ENCODE measurements at places on chromosomes 11 and 22.

DNA sequence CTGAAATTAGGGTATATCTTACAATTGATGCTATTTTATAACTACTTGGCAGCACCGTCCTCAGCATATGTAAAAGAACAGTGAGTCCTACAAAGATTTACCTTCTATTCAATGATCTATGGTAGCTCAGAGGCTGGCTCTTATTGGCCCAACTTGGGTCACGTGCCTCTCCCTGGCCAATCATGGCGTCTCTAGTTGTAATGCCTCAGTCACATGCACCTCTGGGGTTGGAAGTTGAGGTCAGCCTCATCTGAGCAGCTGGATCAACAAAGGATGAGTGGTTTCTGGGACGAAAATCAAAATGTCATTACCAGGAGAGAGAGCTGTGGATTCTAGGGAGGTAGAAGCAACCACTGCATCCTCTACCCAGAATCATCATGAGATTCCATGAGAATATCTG lies 22.9 kb upstream of the ASPHD2 start:
- no peaks in the 10 kb centered on the region for H3K36me3 ChIP-seq
- DNase-seq: no peak
- no peak overlapping the region for H3K27ac ChIP-seq
- no peaks in the 10 kb centered on the region for H3K4me1 ChIP-seq
- H3K27me3 ChIP-seq: no peaks in the 10 kb centered on the region
- no peak overlapping the region for H3K4me3 ChIP-seq

GRCh38 chr22:26452236-26453016 lies 23.4 kb downstream of the ASPHD2 start:
- no peaks in the 10 kb centered on the region for H3K36me3 ChIP-seq
- H3K27ac ChIP-seq: no peak overlapping the region
- no peak for DNase-seq
- no peaks in the 10 kb centered on the region for H3K4me1 ChIP-seq
- no peak overlapping the region for H3K4me3 ChIP-seq

- DNase-seq: no peak
- H3K27me3 ChIP-seq: no peaks in the 10 kb centered on the region
- no peaks in the 10 kb centered on the region for H3K4me1 ChIP-seq
- H3K36me3 ChIP-seq: peaks cover 4% of the 10 kb centered on the region
Measured at GRCh38 chr11:43924112-43924855, 18.2 kb upstream of the C11orf96 start.

- H3K4me3 ChIP-seq: no peak overlapping the region
- no peak for DNase-seq
- H3K27me3 ChIP-seq: no peaks in the 10 kb centered on the region
Measured at GRCh38 chr11:86486261-86487030, 111.8 kb downstream of the CCDC81 start.

GRCh38 chr22:47328550-47329243 lies 566.2 kb downstream of the TBC1D22A start:
- no peaks in the 10 kb centered on the region for H3K27me3 ChIP-seq
- peak; percentile 16 for DNase-seq
- no peak overlapping the region for H3K4me3 ChIP-seq
- H3K36me3 ChIP-seq: no peaks in the 10 kb centered on the region
- no peak overlapping the region for H3K27ac ChIP-seq

GRCh38 chr11:110711776-110712658 lies at the start of gene ARHGAP20:
TSS of gene ARHGAP20 (minus strand) at chr11:110712437. CDS start at chr11:110712231, 206 bp downstream.
- H3K36me3 ChIP-seq: no peaks in the 10 kb centered on the region
- H3K4me3 ChIP-seq: peak within 1 kb of the TSS; percentile 11
- H3K4me1 ChIP-seq: peaks cover 26% of the 10 kb centered on the region

DNA sequence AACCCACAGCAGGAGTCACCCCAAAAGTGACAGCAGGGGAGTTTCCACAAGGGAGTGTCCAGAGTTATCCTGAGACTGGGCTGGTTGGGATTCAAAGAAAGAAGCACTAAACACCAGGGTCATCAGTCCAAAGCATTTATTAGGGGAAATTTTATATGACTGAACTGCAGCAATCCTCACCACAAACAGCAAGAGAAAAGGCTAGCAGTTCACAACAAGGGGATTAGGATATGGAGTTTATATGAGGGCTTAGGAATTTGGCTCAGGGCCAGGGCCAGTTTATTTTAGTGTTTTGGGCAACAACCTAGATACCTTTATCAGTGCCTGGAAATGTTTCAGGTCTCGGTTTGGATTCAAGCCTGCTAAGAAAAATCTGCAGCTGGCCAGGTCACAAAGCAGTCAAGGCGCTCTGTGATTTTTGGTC lies 4.6 kb upstream of the TMEM126A start:
- no peak overlapping the region for H3K4me3 ChIP-seq
- no peak overlapping the region for H3K27ac ChIP-seq
- H3K4me1 ChIP-seq: peaks cover 12% of the 10 kb centered on the region
